CD8-positive, alpha-beta T cell (primary cell): ENCODE measurements at places on chromosomes 1 and 21.

- no peak for DNase-seq
Measured at GRCh38 chr1:97727029-97727428, 193.8 kb downstream of the DPYD start.

DNA sequence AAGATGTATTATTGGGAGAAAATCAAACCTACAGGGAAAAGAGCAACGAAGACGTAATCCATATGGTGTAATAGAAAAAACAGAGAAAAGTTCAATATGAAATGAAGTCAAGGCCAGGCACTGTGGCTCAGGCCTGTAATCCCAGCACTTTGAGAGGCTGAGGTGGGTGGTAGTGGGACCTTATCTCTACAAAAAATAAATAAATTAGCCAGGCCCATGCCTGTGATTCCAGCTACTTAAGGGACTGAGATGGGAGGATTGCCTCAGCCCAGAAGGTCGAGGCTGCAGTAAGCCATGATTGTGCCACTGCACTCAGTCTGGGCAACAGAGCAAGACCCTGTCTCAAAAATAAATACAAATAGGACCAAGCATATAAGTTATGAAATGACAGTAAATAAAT is 11.4 kb downstream of the DESI2 start:
- DNase-seq, result no peak

DNA sequence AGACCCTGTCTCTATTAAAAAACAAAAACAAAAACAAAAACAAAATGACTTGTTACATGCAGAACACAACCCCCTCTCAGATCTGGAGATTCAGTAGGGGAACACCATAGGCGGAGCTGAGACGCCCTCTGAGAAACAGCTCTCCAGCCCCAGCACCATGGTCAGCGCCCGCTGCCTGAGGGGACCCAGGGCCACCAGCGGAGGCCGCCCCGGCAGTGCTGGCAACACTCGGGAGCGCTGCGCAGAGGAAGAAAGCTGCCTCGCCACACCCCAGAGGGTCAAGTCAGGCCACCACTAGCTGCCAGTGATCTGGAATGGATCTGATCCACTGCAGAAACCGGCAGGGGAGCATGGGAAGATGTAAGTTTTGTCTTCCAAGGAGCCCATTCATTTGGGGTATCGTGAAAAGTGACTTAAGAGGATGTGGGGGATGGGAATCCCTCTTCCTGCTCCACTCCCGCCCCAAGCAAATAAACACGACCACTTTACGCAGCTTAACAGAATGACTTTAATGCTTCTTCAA is 3.1 kb downstream of the ACTA1 start:
- DNase-seq, result peak; percentile 51

- no peak for DNase-seq
Measured at GRCh38 chr1:219784660-219785381, 143.5 kb downstream of the SLC30A10 start.

DNA sequence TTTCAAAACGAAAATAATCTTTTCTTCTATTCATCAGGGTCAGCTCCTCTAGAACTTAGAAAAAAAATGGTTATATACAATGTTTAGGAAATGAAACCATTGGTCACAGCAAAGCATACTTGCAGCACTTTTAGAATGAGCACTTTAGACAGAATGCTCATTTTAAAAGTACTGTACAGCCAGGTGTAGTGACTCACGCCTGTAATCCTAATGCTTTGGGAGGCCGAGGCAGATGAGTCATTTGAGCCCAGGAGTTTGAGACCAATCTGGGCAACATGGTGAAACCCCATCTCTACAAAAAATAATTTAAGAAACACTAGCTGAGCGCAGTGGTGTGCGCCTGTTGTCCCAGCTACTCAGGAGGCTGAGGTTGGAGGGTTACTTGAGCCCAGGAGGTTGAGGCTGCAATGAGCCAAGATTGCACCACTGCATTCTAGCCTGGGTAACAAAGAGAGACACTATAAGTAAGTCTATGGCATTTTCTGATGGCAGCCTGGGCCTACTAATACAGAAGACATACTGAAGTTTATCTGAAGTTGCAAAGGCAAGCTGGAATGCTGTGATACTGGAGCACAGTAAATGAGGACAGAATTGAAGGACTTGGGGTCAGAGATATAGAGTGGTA is 48.9 kb upstream of the ZNF326 start:
- no peak for DNase-seq
